SW 1271 (cell line): ENCODE measurements at places on chromosomes 7 and 10.
A peak's percentile ranks its signal among the peaks of the same experiment; 100 is the strongest.

- DNase-seq = no peak
Observed at GRCh38 chr7:86647385-86648094, 3.8 kb downstream of the GRM3 start.

DNA sequence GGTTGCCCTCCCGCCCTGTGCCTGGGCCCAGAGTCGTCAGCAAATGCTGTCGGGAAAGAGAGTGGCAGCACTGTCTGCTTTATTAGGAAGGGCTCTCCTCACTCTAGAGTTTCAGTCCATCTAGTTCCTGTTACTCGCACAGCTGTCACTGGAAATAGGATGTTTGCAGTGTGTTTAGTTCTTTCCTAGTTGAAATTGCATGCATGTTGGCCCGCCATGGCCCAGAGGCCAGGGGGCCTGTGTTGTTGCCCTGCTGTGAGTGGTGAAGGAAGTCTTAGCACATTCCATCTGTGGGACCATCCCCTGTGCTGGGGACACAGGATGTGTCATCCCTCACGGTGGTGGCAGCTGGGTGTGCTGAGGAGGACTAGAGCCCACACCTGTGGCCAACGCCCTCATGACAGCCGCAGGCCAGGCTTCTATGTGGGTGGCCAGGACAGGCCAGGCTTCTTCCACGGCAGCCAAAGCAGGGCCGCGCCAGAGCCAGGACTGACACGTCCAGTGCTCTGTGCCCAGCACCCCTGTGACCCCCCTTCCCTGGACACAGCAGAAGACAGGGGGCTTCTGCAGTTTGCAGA is 45.4 kb downstream of the ZNF467 start:
- no peak for DNase-seq

GRCh38 chr7:95101422-95101821 is 194.0 kb downstream of the PPP1R9A start:
- no peak for DNase-seq

- DNase-seq = peak; percentile 20
Observed at GRCh38 chr7:64876792-64877713, 26.0 kb upstream of the ZNF273 start.

DNA sequence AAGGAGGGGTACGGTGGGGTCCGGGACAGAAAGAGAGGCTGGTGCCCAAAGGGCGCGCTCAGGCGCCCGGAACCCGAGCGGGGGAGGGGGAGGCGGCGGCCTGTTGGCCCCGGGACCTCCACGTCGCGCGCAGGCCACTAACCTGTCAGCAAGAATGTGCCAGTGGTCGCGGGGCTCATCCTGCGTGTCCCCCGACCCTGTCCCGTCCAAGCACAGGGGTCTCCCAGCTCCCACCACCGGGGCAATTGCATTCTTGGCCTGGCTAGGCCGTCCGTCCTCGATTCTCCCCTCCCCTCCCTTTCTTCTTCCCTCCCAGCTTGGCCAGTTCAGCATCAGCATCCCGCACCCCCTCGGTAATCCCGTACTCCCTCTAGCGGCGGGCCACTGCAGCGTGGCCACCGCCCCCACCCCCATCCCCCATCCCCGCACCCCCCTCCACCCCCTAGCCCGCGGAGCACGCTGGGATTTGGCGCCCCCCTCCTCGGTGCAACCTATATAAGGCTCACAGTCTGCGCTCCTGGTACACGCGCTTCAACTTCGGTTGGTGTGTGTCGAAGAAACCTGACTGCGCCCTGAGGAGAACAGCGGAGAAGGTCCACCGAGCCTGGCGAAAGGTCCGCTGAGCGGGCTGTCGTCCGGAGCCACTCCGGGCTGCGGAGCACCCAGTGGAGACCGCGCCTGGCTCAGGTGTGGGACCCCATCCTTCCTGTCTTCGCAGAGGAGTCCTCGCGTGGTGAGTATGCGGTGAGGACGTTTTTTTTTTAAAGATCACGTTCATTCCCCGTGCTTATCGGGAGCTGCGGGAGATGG is at the start of gene SGCE:
SGCE (minus strand) TSS at position 286 of the 810 bp plus-strand sequence; CDS start at position 251, 35 bp downstream.
- no peak for DNase-seq

DNA sequence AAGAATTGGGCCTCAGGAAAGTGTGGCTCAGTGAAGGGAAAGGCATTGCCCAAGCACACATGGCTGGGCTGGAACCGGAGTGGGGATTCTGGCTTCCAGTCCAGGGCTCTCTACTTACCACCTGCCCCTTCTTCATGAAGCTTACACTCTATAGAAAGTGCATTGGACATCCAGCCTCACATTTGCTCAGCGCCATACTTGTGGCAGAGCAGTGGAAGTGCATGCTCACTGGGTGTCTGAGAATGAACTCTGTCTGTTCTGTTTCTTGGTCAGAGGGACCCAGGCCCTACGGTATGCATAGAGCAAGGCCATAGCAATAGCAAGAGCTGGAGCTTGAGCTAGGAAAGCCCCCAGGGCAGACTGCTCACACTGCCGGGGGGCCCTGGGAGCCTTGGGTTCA is 1253.5 kb downstream of the TYW1 start:
- no peak for DNase-seq
